Astrocyte (in vitro differentiated cells and primary cell): ENCODE measurements at places on chromosomes 5 and 9. TPM values are rescaled to one million over a fixed set of nuclear protein-coding genes. Genes with fewer than 3 reads are reported as not detected.

Gene CAVIN4
- total RNA-seq, result 4.2 and 6.0 TPM in 2 replicates

Gene POLR3G
- total RNA-seq, result 6.3 and 7.8 TPM in 2 replicates

DNA sequence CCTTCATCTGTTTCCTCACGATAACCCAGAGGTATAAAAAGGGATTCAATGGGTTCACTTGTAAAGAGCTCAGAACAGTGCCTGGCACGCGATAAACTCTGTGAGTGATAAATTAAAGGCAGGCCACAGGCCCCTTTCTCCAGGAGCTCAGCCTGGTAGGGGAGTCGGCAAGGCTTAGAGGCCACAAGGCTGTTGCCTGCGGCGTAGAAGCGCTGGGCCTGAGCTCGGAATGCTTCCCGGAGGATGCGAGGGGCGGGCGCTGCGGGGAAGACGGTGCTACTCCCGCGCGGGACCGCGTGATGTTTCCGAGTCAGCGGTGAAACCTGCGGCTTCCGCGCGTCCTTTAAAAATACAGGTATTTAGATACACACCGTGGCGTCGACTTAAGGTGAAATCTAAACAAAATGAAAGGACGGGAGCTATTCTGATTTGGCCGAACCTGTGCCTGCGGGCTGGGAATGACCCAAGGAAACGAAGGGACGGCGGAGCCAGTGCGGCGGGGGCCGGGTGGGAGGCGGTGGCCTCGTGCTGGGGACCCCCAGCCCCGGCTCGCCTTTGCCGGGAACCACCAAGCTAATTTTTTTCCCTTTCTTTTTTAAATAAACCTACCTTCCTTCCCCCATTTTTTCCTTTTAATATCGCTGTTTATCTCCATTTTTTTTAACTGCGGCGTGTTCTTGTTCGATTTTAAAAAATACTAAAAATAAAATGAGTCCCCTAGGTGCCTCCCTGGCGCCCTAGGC, 6.2 kb downstream of the NKX2-5 start:
- DNase-seq, result no peak

GRCh38 chr5:160640406-160640805, 211.6 kb downstream of the ATP10B start:
- DNase-seq, result no peak

DNA sequence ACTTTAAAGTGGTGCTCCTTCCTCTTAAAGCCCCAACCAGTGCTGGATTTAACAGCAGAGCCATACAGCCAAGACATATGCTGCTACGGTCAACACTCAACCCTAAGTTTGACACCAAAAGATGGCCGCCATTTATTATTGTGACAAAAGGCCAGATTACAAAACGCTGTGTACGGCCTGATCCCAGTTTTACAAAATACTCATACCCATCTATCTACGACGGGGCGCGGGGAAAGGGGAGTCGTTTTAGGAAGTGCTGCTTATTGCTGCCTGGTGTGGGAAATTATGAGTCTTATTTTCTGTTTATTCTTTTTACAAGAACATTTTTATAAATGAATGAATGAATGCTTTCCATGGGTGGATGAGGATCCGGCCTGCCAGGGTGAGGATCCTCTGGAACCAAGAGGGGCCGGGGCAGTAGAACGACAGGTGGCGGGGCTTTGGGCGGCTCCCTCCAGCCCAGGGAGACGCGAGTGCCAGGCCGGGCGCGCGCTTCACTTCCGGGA, 457 bp upstream of the IDNK start:
- DNase-seq, result no peak

Gene IL4
- not detected in 2 replicates for total RNA-seq

- no peak for DNase-seq
These were observed 106.6 kb downstream of the FBXW11 start for GRCh38 chr5:171899792-171900191.

GRCh38 chr5:14492331-14492964, 89.1 kb upstream of the OTULINL start:
- DNase-seq, result no peak

GRCh38 chr5:81225463-81225862, 7.7 kb upstream of the CKMT2 start:
- DNase-seq, result no peak

DNA sequence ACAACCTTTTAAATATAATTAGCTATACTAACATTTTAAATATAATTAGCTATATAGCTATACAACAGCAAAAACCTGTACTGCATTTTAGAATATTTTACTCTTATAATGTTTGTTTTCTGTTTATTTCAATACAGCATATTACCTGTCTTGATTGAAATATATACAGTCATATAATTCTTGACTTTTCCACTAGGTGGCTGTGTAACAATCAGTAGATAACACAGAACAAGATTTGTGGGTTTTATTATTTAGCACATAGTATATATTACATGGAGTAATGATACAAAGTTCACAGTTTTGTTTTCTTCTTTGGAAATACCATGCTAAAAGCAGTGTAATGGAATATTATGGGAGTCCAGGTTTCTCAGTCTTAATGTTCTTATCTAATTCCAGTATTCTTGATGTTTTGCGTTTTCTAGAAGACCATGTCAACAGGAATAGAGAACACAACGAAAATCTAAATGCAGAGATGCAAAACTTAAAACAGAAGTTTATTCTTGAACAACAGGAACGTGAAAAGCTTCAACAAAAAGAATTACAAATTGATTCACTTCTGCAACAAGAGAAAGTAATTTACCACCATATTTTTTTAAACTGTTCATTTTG, 13.3 kb downstream of the HMMR start:
- DNase-seq, result peak; percentile 11

DNA sequence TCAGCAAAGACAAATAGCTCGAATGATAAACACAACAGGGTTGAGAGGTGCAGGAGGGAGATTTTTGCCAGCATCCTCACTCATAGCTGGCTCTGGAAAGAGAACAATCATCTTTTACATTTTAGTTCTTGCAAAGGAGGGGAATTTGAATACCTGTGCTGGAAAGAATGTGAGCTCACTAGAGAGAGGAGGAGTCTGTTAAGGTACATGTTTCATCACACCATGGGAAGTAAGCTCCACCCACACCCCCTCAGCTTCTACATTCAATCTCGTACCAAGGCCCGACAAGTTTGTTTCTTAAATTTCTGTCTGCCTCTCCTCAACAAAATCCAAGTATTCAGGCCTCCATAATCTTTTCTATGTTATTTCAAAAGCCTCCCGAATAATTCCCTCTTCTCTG, 254.6 kb downstream of the BRINP1 start:
- no peak for DNase-seq

Gene CDH9
- total RNA-seq, result not detected in 2 replicates

DNA sequence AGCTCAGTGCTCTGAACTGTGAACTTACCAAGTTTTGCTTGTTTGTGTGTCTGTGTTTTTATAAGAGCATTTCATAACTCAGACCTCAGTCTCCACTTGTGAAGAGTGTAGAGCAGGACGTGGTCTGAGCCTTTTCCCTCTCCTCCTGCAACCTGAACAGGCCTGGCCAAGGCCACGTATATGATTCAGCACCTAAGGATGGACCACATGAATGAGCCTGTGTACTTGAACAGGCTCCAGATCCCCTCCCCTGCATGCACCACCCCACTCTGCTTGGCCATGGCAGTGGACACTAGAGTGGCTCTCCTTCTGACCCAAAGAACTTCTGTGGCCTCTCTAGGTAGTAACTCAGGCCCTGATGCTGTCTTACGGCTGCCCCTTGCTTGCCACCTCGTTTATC, 125.9 kb upstream of the FSTL4 start:
- peak; percentile 37 for DNase-seq

GRCh38 chr5:146965761-146966659, 87.5 kb upstream of the PPP2R2B start:
- peak; percentile 42 for DNase-seq

DNA sequence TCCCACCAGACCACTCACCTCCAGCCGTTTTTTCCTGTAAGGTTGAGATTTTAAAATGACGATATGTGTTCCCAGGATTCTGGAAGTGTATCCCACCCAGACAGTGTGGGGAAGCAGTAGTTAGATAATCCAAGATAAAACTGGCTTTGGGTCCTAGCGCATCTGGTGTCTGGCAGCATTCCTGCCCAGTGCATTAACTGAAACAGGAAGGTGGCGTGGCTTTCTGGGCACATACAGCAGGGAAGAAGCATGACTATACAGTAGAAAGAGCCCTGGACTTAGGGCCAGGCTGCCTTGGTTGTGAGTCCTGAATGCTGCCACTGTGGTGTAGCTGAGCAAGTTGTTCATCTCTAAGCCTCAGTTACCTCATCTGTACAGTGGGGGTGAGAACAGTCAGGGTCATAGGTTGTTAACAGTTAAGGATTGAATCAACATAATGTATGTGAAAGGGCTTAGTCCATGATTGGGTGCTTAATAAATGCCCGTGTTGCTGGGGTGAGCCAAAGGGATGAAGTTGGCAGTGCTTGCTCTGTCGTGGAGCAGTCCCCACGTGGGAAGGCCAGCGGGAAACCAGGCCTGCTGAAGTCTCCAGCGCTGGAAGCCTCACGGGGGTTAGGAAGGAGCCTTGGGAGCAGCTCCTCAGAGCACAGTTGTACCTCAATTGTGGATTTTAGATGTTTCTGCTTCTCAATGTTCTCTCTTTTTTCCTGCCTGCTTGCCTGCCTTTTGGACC, 18.0 kb downstream of the CLTA start:
- peak; percentile 39 for DNase-seq

Gene TRPM3
- total RNA-seq, result 0.14 and 0.22 TPM in 2 replicates

DNA sequence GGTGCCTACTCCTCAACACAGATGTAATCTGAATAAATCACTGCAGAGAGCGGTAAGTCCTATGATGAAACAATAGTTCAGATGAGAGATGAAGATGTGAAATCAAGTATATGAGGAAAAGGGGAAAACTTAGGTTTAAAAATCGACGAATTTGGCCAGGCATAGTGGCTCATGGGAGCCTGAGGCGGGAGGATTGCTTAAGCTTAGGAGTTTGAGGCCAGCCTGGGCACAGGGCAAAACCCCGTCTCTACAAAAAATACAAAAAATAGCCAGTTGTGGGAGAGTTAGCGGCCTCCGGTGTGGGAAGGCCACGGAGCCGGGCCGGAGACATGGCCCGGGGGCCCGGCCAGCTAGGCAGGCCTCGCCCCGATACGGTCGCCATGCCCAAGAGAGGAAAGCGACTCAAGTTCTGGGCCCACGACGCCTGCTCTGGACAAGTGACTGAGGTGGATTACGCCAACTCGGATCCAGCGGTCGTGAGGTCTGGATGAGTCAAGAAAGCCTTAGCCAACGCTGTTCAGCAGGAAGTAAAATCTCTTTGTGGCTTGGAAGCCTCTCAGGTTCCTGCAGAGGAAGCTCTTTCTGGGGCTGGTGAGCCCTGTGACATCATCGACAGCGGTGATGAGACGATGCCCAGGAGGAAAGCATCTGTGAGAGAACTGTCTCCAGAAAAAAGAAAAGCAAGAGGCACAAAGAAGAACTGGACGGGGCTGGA, 62.8 kb upstream of the SUB1 start:
- peak; percentile 94 for DNase-seq

GRCh38 chr9:35835216-35835632, 6.2 kb downstream of the TMEM8B start:
- DNase-seq, result no peak

DNA sequence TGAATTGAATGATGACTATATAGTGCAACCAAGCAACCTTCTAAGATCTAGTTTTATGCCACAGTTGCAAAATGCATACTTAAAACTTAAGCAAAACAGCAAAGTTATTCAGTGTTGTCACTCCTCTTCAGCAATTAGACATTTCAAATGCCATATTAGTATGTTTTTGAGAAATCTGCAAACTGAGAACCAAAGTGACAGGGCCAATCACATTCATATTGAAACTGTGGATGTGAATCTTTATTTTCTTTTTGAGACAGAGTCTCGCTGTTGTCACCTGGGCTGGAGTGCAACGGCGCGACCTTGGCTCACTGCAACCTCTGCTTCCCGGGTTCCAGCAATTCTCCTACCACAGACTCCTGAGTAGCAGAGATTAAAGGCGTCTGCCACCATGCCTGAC, 249.2 kb upstream of the EFNA5 start:
- DNase-seq, result no peak

DNA sequence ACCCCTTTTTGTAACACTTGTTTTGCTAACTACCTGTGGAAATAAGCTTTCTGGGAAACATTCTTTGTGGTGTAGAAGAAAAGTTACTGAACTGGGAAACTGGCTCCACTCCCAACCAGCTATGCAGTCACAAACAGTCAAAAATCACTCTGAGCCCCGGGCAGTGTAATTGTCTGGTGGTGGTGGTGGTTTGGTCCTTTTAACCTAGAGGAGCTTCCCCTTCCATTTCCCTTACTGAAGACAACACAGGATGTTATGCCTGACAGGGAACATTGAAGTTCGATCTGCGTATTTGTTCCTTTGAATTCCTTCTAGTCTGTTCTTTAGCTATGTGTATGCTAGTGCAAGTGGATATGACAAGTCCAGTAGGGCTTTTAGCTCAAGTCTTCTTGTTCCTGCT, 56.8 kb upstream of the TBCA start:
- DNase-seq, result no peak

Gene WDR31
- total RNA-seq, result 1.6 and 2.1 TPM in 2 replicates

Gene IFNB1
- 2.5 and 3.2 TPM in 2 replicates for total RNA-seq

Gene LEAP2
- total RNA-seq, result 0.27 and 0.31 TPM in 2 replicates

Gene OR1J2
- total RNA-seq, result not detected in 2 replicates

Gene GLRA1
- not detected in 2 replicates for total RNA-seq
